Left lung (tissue), 14 donors: ENCODE measurements at places on chromosomes 5 and 9. TPM values are rescaled to one million over a fixed set of nuclear protein-coding genes. Genes with fewer than 3 reads are reported as not detected.

DNA sequence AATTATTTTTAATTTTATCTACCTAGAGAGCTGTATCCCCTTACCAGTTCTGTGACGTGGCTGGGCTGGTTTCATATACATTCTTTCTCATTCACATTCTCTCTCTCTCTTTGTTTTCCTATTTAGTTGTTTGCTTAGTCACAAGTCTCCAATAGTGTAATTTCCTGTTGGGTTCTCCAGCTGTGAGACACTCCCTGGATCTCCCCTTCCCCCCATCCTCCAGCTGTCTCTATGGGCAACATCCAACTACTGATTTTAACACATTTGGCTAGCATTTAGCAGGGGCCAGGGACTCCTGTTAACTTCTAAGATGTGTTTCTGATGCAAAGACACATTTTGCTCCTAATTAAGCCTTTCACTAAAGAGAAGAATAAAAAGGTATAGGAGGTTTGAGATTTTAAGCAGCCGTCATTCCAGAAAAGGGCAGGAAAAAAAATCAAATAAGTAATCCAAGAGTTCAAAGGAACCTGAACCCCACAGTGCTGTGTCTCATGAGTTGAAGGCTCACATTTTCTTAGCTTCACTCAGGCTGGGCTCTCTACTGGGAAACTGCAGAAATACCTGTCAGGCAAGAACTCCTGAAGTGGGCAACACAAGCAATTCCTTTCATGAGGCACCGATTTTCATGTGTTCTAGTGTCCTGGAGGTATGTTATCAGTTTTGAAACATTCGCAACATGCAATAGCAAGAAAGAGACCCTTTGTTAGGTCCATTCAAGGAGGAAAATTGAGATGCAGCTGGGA is 198.7 kb upstream of the C9orf72 start:
- no peak for DNase-seq

The PCDHGC3 gene
- polyA plus RNA-seq, result 141 TPM

GRCh38 chr5:143215690-143216089 is 187.8 kb downstream of the NR3C1 start:
- no peak for DNase-seq

The RLN2 gene
- 3.5 TPM for polyA plus RNA-seq

The TAF11L7 gene
- not detected for polyA plus RNA-seq

DNA sequence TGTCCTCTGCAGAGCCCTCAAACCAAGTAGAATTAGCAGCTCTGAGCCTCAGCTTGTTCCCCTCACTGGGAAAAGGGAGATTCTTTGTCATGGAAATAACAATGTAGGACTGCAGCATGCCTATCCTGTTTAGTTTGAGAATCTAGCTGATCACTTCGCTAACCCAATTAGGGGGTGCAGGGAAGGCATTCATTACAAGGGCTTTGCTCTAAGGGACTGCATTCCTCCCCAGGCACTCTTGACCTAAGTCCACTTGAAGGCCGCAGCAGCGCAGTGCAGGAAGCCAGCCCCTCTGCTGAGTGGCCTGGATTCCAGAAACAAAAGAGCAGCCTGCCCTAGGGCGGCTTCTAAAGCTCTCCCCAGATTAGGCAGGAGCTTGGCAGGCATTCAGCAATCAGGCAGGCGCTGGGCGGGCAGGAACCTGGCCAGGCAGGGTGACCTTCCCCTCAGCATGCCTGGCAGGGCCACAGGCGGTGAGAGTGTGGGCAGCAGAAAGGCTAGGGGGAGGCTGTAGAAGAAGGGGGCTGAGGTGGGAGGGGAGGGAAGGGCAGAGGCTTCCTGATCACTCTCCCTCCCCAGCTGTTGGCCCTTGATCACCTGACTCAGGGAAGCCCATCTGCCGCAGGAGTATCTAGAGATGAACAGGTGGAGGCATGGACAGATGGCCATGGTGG is 24.8 kb downstream of the CCNJL start:
- peak; percentile 85 for DNase-seq

The PCAT7 gene
- polyA plus RNA-seq, result 1.2 TPM

- DNase-seq, result no peak
Measured at GRCh38 chr5:65555287-65555686, 7.7 kb downstream of the CENPK start.

The DBH gene
- 1.2 TPM for polyA plus RNA-seq

The ZDHHC21 gene
- polyA plus RNA-seq, result 19.4 TPM

The PTTG1 gene
- 60.5 TPM for polyA plus RNA-seq

DNA sequence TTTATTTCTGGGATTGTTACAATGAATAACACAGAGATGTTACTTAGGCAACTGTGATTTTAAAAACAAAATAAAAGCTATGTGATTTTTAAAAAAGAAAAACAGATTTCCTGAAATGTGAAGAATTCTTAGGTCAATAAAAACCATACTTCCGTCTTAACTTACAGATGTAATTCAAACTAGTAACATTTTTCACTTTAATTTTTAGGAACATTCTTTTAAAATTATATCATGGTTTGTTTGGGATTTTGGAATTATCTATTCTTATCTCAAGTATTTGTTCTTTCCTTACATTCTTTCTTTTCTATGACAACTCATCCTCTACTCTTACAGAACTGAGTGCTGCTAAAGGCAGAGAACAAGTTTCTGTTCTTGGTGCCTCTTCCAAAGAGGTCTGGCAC is 159.5 kb downstream of the RAPGEF6 start:
- DNase-seq, result no peak

DNA sequence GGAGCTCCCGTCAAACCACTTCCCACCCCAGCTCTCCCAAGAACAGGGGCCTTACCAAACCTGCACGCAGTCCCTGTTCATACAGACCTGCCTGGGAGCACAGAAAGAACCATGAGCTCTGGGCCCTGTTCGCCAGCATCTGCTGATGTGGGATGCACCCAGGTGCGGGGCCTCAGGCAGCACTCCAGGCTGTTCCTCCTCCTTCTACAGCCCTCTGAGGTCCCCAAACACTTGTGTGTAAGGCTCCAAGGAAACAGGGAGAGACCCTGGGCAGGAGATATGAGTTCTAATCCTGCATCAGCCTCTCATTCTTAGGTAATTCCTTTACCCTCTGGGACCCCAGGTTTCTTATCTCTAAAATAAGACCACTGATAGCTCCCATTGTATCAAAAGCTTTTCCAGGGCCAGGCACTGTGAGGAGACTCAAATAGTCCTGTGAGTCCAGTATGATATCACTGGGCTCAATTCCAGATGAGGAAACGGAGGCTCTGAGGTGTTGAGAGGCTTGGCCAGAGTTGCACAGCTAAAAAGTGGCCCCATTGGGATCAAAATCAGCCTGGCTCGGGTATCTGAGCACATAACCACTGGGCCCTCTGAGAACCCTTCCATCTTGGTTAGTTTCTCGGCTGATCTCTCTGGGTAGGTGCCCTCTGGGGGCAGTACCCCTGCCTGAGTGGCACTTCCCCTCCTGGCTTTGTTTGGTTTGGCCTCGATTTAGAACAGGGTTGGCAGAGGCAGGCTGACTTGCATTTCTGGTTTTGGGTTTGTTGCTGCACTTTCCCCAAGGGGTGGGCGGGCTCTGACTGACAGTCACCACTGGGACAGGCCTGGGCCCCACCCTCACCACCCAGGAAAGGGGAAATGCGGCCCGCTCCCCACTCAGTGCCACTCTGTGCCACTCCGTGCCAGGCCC is 116.8 kb downstream of the RGS3 start:
- peak; percentile 87 for DNase-seq

The WASHC1 gene
- 21.8 TPM for polyA plus RNA-seq

DNA sequence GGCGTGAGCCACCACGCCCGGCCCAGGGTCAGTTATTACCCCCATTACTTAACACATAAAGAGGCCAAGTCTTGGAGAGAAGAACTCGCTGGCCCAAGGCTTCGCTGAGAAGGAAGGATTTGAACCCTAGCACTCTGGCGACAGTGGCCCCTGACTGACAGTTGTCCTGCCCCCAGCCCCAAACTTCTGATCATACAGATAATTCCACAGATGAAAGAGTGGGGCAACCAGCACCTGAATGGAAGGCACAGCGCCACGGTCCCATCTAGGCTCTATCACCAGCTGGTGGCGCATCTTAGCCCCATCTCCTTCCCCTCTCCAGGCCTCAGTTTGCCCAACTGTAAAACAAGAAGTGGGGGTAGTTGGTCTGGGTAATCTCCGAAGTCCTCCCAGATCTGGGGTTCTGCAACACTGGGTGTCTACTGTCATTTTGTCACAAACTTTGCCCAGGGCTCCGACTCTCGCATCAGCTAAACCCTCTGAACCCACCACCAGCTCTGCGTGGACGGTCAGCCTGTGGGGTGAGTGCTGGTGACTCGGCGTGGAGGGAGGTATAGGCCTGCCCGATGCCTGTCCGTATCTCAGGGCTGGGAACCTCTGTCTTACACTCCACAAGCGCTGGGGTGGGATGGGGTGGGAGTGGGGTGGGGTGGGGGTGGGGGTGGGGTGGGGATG is 209.3 kb downstream of the C9orf50 start:
- no peak for DNase-seq

- DNase-seq, result no peak
Measured at GRCh38 chr5:28234356-28234968, 1196.1 kb upstream of the CDH9 start.

The SLC36A2 gene
- 0.09 TPM for polyA plus RNA-seq

The CCDC187 gene
- polyA plus RNA-seq, result 1.1 TPM

DNA sequence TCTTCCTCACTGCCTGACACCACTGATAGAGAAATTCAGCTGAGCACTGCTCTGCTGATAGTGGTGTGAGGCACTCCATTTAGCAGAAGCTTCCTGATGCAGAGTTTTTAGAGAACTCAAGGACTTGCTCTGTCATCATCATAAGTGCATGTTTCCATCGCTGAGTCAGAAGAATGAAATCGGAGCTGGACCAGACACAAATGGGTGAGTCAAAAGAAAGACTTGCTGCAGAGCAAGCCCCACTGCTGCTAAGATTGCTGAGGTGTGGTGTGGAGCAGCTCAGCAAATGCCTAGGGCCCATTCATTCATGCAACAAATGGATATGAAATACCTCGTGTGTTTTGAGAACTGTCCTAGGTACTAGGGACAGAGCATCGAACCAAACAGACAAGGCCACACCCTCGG is 410.2 kb upstream of the SLC30A5 start:
- no peak for DNase-seq

The DMRTA1 gene
- polyA plus RNA-seq, result 2.3 TPM

GRCh38 chr5:91168859-91169258 is 214.3 kb downstream of the ARRDC3 start:
- no peak for DNase-seq

The DRD1 gene
- polyA plus RNA-seq, result 0.11 TPM
